ENCODE measurements at places on chromosomes 16 and 17.

- DNase-seq = no peak
Measured at GRCh38 chr17:61422116-61422799, 22.6 kb downstream of the TBX2 start.

DNA sequence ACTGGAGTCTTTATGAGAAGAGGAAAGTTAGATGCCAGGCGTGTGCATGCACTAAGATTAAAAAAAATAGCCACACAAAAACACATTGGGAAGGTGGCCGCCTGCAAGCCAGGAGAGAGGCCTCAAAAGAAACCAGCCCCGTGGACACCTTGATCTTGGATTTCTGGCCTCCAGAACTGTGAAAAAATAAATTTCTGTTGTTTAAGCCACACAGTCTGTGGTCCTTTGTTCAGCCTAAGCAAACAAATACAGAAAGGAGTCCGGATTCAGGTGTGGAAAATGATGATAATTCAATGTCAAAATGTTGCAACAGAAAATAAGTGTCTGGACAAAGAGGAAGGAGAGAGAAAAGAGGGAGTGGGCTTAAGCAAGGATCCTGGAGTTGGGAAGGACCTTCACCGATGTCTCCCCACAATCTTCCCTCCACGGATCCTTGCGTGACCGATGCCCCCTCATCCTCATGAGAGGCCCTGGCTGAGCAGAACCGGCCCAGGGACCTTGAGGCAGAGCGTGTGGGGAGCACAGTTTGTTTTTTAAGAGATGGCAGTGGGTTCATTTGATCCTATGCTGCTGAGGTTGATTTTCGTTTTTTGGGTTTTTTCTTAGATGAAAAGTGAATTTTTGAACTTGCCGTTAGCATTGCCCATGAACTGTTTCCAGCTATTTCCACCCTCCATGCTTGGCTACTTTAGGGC, 133.2 kb downstream of the IRX3 start:
- no peak for DNase-seq

DNA sequence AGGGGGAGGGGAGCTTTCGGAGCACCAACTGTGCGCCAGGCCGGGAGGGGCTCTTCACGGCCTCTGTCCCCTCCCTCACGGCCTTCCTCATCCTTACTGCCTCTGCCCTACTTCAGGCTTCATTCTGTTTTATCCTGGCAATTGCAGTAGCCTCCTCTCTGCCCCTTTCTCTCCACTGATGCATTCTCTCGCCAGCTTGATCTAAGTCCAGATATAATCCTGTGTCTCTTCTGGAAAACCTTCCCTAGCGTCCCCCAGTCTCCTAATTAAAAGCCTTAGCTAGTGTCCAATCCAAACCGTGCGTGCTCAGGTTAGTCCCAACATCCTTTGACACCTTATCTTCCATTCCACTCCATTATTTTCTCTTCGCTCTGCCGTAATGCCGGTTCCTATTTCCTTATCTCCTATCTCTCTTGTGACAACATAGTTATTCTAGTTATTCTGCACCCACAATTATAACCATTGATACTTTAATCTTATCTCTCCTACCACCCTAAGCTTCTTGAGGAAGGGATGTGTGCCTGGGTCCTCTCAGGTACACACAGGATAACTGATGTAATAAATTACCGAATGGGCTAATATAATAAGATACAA, 869 bp downstream of the ZNF48 start:
- no peak for DNase-seq

GRCh38 chr17:57615836-57616757, 129.0 kb downstream of the CCDC182 start:
- no peak for DNase-seq

Data from right hindlimb (tissue), 1 donor.